Breast epithelium (tissue), 4 donors: ENCODE measurements at places on chromosomes 3 and 15. TPM values are rescaled to one million over a fixed set of nuclear protein-coding genes. Genes with fewer than 3 reads are reported as not detected.

HESX1 gene
- total RNA-seq = 1.3 TPM

INTS14 gene
- total RNA-seq = 54.3 TPM

GABRA5 gene
- total RNA-seq = not detected

TOMM70 gene
- 59.7 TPM for total RNA-seq

NR2E3 gene
- total RNA-seq = 1.6 TPM

IL17RD gene
- 31.8 TPM for total RNA-seq

CYB561D2 gene
- total RNA-seq = 23.6 TPM

RNU5B-1 gene
- not detected for total RNA-seq

ZNF385D gene
- 4.3 TPM for total RNA-seq
